Activated effector memory CD4-positive, alpha-beta T cell treated with anti-CD3 and anti-CD28 coated beads, Interleukin-2, amount 50 U/mL, for 16 hours (primary cell): ENCODE measurements at places on chromosomes 12 and 14.

DNA sequence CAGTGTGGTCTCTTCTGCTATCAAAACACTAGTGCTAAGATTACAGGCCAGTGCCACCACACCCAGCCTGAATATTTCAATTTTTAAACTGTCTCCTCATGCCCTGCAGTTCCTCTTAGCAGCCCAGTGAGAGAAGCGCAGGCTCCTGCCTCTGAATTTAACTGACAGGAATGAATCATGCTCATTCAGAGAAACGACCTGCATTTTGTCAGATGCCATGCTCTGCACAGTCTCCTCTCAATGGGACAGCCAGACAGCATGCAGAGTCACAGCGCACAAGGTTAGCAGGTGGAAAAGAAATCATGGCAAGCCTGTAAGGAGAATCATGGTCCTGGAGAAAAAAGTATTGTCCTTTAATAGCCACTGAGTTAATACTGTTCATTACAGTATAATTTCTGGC lies 691.0 kb upstream of the SEL1L start:
- no peak for DNase-seq

DNA sequence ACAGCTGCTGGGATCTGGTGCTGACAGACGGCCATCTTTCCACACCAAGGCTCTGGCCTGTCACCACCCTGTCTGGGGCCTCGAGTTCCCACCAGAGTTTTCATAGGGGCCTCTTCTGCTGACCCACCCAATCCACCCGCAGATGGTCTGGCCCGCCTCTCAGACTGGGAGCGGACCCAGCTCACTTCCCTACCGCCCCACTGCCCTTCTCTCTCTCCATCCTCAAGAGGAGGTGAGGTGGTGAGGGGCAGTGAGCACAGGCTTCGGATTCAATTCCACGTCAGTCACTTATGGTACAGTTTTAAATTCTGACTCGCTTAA lies 12.3 kb upstream of the RPS6KL1 start:
- DNase-seq: no peak

DNA sequence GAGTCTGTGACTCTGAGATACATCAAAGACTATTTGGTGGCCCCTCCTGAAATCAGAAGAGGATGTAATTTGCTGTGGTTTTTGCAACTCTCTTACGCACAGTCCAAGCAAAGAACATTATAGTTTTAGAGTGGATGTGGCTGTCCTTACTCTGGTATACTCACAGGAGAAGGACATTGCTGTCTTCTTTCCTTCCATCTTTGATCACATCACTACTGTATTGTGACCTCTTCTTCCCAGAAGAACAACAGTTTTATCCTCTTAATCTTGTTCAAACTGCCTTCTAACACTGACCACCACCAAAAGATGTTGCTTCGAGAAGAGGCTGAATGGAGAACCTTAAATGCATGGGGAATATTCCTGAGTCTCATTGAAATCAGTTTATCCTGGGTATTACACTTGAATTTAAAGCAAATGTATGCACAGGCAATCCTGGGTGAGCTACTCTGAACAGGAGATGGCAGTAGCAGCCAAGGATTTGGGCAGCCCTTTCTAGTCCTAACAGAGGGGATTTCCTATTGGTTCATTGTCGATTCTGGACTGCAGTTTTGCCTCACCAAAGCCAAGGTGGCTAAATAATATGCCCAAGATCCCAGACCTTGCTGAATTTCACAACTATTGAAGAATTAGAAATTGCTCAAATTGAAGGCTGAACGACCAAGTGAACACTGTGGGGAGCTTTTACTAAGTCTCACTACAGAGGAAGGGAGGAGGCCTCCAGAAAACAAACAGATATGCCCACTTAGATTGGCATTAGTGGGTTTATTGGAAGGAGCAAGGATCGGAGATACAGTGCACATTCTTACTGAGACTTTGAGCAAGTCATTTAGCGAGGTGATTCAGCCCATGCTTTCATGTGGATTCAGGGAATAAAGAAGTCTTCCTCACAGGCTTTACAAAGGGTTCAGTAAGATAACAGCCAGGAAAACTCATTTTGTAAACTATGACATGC lies 282.8 kb downstream of the PAWR start:
- no peak for DNase-seq

DNA sequence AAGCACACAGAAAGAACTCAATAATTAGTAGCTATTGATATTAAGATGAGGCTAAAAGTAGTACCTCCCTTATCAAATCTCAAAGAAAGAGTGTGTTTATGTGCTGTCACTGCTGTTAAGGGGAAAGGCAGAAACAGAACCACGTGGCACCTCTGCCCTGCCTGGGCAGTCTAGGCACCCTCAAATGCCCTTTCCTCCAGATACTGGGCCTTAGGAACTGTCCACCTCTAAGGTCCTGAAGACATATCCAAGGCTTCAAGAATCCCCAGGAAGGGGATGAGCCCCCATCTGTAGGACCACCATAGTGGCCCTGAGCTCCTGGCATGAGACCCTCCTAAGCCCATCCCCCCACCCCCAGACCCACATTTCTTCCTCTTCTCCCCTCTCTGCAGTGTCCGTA lies 29.1 kb downstream of the NGB start:
- no peak for DNase-seq

DNA sequence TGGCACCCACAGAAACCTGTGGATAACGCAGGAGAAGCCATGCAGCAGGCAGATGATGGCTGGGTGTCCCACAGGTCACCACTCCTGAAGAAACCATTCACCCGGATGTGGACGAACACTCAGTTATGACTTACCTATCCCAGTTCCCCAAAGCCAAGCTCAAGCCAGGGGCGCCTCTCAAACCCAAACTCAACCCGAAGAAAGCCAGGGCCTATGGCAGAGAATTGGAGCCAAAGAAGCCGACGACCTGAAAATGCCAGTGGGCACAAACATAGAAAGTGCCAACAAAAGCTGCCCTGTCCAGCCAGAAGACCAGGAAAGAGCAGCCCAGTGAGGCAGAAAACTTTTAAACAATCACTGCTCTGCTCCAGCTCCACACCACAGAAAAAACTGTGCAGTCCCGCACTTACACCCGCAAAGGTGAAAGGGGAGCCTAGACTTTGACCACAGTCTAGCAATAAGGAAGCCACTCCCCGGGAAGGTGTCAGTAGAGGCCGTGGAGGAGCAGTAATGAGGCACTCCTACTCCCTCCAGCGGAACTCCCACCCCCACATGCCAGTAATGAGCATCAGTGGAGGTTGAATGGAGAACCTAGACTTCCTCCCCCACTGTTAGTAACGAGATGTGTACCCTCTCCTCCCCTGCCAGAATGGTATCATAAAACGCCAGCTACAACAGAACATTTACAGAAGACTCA lies 6.0 kb upstream of the ACVRL1 start:
- no peak for DNase-seq

DNA sequence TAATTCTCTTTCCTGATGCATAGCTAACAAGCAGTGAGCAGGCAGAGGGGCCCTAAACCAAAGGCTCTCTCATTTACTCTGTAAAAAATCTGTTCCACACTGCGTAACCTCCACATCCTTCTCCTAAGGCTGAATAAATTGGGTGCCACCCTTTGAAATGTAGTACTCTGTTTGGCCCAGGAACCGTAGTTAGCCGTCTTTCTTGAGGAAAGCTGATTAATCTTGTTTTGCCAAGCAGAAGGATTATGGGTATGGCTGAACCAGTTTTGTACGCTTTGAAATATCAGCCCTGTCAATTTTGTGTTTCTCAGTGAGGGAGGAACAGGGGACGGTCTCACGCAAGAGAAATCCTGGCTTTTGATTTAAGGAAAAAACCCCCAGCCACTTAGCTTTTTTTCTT lies 19.7 kb downstream of the EML1 start:
- DNase-seq: no peak

- DNase-seq: no peak
Observed at GRCh38 chr14:76237349-76237990, 85.7 kb downstream of the GPATCH2L start.

DNA sequence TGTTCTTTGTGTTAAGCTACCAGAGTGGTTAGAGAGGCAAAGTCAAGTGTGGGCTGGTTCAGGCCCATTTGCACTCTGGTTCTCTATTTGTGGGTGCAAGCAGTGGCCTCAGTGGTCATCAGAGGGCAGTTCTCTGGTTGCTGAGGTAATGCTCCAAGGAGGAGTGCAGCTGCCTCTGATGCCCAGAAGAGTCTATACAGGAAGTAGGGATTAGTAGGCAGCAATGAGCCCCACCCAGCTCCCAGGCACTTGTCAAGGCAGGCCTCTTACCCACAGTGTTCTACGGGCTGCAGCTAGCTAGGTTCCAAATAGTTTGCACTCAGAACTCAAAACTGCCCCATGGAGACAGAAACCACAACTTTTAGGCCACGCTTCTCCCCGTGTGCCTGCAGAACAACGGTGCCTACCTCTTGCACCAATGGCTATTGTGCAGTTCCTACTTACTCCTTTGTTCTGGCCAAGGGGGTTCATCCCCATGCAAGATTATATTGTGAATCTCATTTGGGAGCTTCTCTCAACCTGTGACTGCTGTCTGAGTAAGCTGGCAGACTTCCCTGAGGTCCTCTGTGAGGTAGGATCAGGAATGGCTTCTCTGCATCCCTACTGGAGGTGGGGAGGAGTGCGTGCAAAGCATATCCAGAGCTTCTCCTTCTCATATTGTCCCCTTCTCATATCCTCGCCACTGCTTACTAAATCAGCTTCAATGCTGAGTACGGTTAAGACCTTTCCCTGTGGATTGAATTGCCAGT lies 410.3 kb upstream of the LMO3 start:
- DNase-seq: no peak

- no peak for DNase-seq
Observed at GRCh38 chr14:47651337-47651736, 24.1 kb downstream of the MDGA2 start.

DNA sequence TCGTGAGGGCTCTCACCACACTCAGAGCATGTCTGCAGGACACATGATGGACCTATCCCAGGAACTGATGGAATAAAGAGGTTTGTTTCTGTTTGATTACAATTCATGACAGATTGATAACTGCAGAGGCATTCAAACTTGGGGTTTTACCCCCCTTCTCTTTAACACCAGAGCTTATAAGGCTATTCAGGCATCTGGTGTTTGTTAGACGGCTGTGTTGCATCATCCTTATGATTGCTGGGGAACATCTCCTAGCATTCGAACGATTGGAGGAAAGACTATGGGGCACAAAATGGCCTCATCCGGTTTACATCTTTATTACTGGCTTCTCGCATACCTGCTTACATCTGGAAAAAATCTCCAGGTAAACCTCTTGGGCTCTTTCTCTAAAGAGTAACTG lies 191.8 kb downstream of the MSRB3 start:
- DNase-seq: no peak

- DNase-seq: no peak
Observed at GRCh38 chr14:54170301-54170700, 213.7 kb upstream of the BMP4 start.

DNA sequence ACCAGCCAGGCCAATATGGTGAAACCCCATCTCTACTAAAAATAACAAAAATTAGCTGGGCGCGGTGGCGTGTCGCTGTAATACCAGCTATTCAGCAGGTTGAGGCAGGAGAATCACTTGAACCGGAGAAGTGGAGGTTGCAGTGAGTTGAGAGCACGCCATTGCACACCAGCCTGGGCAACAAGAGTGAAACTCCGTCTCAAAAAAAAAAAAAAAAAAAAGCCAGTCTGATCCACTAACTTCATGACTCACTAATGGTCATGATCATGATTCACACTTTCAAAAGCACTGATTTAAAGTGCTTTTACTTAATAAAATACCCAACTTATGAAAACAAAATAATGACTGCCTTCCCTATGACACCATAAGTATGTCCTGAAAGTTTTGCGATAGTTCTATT lies 38.4 kb upstream of the CPM start:
- DNase-seq: no peak

DNA sequence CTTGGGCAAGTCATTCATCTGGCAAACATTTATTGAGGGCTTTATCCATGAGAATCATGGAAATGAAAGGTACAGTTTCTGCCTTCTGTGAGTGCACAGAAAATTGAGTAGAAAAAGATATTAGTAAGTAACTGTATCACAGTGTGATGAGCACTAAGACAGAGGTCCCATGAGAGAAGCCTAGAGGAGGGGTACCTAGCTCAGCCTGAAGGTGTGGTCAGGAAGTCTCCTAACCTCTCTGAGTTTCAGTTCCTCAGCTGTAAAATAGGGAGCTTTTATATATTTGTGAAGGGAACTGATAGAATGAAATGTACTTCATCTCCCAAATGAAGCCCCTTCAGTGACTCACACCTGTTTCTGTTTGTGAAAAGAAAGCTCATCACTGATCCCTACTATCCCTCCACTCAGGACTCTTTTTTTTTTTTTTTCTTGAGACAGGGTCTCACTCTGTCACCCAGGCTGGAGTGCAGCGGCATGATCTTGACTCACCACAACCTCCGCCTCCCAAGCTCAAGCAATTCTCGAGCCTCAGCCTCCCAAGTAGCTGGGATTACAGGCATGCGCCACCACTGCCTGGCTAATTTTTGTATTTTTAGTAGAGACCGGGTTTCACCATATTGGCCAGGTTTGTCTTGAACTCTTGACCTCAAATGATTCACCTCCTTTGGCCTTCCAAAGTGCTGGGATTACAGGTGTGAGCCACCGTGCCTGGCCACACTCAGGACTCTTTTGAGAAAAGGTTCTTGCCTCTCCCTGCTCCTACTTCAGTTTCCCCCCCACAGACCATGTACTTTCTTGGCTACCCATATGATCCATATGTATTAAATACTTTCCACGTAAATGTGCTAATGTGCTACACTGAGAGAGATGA lies 93.7 kb upstream of the FUT8 start:
- DNase-seq: no peak
